CD4-positive, alpha-beta memory T cell (primary cell): ENCODE measurements at places on chromosomes 1 and 21.

DNA sequence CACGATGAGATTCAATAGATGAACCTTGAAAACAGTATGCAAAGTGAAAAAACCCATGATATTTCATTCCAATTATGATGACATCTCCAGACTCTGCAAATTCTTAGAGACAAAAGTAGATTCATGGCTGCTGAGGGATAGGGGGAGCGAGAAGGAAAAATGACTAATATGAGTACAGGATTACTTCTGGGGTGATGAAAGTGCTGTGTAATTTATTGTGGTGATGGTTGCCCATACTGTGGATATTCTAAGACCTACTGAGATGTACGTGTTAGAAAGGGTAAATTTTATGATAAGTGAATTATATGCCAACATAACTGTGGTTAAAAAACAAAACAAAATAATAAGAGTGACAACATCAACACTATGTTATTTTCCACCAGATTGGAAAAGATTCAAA is 18.9 kb upstream of the RGS7 start:
- no peak for DNase-seq

DNA sequence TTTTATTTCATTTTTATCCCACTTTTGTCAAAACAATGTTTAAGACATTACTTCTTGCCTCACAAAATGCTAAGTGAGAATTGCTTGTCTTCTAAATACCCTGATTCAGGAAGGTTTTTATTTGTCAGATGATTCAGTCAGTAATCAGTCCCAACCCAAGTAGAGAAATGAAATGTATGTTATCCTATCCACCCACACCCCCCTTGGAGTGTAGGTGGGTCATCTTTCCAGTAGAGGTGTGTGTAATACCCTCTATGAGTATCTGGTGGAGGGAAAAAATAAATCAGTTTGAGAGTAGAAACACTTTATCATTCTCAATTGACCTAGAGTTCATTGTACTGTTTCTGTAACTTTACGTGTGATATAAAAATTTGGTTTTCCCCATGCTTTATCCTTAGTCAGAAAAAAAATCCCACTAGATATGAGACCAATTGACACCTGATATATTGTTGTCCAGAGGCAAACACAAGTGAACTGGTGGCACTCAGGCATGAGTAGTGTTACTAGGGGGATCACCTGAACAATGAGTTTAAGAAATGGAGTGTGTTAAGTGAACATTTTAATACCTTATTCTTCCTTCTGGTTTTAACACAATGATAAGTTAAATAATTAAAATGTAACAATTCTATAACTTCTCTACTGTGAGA is 153.8 kb upstream of the C1orf105 start:
- no peak for DNase-seq

DNA sequence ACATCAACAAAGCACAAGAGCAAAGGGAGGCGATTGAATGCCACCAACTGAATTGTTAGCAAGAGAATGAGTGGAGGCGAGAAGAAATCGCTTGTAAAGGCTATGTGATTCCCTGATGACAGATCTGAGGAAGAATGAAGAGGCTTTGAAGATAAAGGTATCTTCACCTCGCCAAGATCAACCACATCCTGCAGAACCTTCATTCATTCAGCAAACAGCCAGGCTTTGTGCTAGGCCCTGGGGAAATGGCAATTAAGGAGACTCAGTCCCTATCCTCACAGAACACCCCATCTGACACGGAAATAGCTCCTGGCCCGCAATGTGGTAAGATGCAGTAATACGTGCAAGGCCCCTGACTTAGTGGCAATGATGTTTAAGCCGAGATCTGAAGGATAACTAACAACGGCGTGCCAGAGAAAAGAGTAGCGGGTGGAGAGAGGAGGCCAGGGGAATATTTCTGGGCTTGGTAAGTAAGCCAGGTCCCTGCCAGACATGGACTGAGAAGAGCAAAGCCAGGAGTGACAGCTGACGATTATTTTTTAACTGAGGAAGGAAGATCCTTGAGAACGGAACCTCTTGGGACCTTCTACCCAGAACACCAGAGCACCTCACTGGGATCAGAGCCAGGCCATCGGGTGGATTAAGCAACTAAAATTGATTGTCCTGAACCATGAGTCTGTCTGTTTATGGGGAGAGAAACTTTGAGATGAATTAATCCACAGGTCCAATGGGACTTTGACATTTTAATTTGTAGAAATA is 4.6 kb upstream of the VSIG8 start:
- no peak for DNase-seq

DNA sequence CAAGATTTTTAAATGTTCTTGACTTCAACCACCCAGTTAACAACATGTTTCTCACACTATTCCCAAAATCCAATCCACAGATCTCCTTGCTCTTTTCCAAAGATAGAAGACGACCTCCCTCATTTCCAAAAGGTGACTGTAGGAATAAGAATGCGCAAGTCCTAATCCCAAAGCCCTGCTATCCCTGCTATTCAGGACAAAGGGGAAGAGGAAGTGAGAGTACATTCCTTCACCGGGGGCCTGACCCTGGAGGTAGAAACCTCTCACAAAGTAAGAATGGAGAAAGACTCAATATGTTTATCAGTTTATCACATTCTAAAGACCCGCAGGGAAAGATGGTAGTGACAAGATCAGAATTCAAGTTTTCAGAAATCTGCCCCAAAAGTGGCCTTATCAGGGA is 55.7 kb downstream of the PLEKHA6 start:
- no peak for DNase-seq

DNA sequence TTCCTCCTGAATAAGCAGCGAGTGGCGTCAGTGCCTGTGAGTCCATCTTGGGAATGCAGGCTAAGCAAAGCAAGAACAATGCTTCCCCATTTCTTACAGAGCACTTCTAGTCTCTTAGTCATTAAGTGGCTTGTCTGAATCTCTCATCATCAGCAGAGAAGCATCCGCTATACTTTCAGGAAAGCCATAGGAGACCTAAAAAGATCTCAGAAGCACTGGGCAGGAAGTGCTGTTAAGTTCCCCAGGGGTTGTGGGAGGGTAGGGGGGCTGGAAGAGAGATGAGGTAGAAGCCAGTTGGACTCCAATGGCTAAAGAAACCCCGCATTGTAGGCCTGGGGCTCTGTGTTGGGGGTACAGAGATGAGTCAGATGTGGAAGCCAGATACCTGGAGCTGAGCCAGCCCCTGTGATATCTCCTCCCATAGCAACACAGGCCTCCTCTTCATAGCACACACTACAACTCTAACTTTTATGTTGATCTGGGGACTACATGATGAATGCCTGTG is 44.9 kb downstream of the SYT6 start:
- DNase-seq: no peak

DNA sequence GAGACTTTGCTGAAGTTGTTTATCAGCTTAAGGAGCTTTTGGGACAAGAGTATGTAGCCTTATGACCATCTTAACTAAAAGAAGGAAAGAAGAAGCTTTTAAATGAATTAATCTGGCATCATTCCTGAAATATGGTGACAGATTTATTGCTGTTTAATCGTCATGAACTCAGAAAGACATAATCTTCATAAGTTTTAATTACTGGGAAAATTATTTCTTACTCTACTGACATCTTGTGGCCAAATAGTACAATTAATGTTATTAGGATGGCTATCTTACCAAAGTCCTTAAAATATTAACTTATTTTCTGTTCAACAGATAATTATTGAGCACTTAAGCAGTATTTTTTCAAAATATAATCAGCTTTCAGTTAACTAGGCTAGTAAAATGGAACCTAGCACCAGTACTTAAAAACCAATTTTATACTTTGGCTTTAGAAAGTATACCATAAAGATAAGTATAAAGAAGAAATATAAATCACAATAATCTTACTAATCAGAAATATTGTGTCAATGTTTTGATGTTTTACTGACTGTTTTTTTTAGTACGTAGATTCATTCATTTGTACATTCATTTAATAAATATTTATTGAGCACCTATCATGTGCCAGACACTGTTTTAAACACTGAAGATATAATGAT is 34.7 kb upstream of the GPR25 start:
- DNase-seq: no peak

- DNase-seq: no peak
These were observed 62.0 kb downstream of the TNN start for GRCh38 chr1:175129644-175129996.

GRCh38 chr1:3125546-3126368 is 56.8 kb downstream of the PRDM16 start:
- no peak for DNase-seq

DNA sequence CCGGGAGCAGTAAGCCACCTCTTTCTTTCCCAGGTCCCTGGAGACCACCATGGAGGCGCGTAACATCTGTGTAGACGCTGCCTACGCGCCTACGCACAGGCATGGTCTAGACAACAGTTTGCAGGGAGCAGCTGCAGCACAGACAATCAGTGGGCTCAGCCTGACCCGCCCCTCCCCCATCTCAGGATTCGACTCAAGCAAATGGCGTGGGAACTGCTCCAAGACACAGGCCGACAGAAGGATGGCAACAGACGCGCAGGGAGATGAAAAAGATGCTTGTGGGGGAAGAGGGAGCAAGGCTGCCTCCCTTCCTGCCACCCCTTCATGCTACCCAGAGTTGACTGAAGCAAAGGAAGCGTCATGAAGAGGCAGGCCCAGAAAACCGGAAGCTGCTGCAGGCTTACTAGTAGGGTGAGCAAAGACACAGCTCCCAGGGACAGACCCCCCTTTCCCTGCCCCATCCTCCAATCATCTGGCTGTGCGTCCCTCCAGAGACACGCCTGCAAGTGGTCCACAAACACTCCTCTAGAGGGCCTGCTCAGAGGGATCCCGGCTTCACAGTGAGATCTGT is 19.5 kb downstream of the STK40 start:
- DNase-seq: peak; percentile 63

DNA sequence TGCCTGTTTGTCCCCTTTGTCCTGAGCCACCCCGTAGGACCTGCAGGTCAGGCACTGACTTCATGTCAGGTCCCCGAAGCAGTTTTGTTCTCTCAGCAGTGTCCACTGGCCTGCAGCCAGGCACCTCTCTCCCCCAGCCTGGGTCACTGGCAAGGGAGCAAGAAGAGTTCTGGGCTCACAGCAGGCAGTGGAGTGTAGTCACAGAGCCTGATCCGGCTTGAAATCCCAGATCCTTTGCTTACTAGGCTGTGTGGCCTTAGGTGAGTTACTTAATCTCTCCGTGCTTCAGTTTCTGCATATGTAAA is 34.2 kb downstream of the L1TD1 start:
- no peak for DNase-seq

- DNase-seq: no peak
These were observed 26.1 kb downstream of the ACOT7 start for GRCh38 chr1:6367381-6368012.

DNA sequence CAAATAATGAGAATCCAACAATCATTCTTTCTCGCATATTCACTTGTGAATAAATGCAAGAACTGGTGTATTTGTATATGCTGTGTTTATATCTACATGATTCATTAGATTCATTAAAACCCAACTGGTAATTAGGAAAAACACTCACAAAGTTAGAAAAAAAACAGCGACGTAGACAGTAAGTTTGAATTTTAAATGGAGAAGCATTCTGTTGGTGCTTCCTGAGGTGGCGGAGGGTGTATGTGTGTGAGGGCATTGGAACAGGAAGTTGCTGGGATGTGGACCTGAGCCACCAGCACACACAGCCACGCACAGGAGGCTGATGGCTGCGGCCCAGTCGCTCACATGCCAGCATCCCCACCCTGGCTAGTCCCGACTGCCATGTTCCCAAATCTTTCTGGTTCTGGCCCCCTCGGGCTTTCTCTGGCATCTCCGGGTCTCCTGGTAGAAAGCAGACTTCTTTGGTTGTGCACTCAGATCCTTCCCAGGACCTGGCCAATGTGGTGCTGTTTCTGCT is 121.6 kb upstream of the IRF2BP2 start:
- DNase-seq: no peak

DNA sequence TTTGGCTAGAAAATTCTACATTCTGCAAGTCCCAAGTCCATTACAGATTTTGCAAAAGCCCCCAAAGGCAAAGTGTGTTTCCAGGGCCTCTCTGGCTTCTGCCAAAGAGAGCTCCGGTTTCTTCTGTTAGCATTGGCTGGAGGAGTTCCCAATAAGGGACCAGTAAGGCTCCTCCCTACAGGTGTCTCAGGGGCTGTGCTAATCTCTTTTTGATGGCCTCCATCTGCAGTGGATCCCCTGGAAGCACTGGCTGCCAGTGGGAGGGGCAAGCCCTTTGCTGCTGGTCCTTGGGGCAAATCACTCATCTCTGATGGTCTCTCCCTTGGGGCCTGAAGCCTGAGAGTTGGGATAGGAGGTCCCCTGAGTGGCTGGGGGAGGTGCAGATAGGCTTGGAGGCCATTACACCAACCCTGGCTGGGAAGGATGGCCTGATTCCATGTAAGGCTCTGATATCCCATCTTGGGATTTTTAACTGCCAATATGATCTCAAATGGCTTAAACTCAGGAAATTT is 89.1 kb upstream of the USP24 start:
- DNase-seq: no peak

- no peak for DNase-seq
These were observed 625.3 kb downstream of the KIF26B start for GRCh38 chr1:245779797-245780755.

DNA sequence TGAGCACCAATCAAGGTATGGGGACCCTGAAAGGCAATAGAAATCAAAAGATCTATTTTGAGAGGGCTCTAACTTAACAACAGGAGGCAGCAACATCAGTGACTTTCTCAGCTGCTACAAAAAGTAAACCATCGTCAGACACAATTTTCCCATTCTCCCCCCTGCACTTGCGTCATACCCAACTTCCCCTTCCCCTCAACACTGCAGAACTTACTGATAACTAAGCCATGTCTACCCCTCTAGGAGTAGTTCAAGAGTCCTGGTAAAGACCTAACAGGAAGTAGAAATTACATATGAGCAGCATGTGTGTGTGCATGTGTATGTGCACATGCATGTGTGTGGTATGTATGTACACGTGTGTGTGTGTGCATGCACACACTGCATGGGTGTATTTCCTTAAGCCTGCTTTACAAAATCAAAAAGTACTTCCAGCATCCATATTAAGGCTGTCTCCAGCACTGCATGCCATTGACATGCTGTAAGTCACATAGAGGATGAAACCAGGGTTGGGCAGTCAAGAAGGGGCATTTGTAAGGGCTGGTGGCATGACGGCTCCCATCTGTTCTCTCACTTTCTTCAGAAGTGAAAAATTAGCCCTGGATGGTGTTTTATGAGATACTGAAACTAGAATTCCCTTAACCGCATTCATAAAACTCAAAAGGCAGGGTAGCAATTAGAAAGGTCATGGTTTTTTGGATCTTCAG is 460.1 kb upstream of the RUNX1 start:
- DNase-seq: no peak

GRCh38 chr1:6989212-6990159 is 204.2 kb downstream of the CAMTA1 start:
- DNase-seq: no peak

DNA sequence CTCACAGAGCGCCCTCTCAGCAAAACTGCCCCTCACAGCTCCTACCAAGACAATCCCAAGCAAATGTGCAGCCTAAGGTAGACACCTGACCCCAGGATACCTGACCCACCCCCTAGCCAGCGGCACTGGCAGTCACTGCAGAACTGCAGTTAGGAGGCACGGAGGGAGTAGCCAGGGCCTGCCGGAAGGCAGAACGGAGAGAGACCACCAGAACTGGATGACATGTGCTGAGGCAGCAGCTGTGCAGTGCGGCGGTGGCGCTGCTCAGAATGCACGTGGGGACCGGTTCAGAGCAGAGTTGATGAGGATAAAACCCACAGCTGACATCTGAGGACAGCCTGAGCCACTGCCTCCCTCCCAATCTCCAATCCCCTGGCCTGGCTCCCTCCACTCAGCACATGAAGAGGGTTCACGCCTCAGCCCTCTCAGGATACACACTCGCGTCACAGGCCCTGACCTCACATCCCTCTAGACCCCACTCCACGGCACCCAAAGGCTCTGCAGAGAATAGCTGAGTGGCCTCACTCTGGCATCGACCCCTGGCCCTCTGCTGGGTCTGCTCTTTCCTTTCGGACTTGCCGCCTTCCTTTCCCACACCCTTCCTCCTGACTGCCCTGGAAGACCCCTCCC is 29.6 kb downstream of the UBE2G2 start:
- no peak for DNase-seq
